CD4-positive, alpha-beta T cell (primary cell): ENCODE measurements at places on chromosomes 1 and 21.
A peak's percentile ranks its signal among the peaks of the same experiment; 100 is the strongest.

- DNase-seq, result no peak
Measured at GRCh38 chr21:46173573-46173972, 10.7 kb downstream of the SPATC1L start.

DNA sequence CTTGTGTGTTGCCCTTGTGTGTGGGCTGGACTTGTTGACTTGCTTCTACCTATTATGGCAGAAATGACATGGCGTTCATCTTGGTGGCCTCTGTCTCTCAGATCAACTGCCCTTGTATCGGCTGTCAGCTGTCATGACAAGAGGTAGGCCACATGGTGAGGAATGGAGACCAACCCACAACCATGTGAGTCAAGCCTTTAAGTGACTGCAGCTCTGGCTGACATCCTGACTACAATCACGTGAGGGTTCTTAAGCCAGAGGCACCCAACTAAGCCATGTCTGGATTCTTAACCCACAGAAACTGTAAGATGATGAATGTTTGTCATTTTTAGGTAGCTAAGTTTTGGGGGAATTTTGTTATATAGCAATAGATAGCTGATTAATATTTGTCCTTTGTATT lies 82.1 kb downstream of the KCND3 start:
- DNase-seq, result no peak

- peak; percentile 72 for DNase-seq
Measured at GRCh38 chr21:41460578-41461527, 34.8 kb downstream of the MX1 start.

- no peak for DNase-seq
Measured at GRCh38 chr1:36669262-36669661, 186.5 kb upstream of the CSF3R start.

- no peak for DNase-seq
Measured at GRCh38 chr1:237384213-237384612, 342.2 kb downstream of the RYR2 start.

GRCh38 chr1:32609180-32609579 lies 41.2 kb downstream of the ZBTB8OS start:
- DNase-seq, result no peak
